Neural crest cell (in vitro differentiated cells): ENCODE measurements at places on chromosomes 11 and 22. TPM values are rescaled to one million over a fixed set of nuclear protein-coding genes. Genes with fewer than 3 reads are reported as not detected.

DCHS1 gene
- 37.5 and 40.4 TPM in 2 replicates for total RNA-seq

ARHGEF17 gene
- total RNA-seq: 51.3 and 55.7 TPM in 2 replicates

PLEKHA7 gene
- 15.6 and 18.2 TPM in 2 replicates for total RNA-seq

- no peak for DNase-seq
- no peak overlapping the region for H3K4me3 ChIP-seq
- no peaks in the 10 kb centered on the region for H3K36me3 ChIP-seq
- H3K27me3 ChIP-seq: peaks cover 31% of the 10 kb centered on the region
- H3K4me1 ChIP-seq: peaks cover 7% of the 10 kb centered on the region
Measured at GRCh38 chr11:17548444-17548843, 1.4 kb downstream of the OTOG start.

DNA sequence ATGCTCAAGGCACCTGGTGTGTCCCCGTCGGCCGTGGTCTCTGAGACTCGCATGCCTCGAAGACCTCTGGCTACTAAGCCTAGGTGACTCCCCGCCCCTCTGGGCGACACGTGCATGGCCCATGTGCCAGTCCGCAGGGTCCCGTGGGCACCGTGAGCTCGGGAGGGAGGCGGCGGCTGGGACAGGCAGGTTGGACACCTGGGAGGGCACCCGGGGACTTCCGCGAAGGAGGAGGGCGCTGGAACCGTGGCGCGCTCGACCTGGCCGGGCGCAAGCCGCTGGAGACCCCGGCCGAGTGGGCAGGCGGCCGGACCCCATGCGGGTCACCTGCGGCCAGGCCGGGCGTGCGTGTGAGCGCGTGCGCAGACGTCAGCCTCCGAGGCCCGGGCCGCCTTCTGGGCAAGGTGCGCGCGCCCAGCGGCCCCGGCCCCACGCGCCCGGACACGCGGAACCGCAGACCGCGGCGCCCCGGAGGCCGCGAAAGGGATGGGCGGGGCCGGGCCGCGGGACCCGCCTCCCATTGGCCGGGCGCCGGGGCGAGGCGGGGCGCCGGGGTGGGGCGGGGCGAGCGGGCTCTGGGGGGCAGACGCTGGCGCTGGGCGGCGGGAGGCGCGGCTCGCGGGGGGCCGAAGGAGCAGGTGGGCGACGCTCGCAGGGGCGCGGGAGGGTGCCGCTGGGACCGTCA, 579 bp upstream of the RASD2 start:
- H3K27me3 ChIP-seq: peaks cover 68% of the 10 kb centered on the region
- H3K4me3 ChIP-seq: peak overlapping the region; percentile 80
- H3K36me3 ChIP-seq: no peaks in the 10 kb centered on the region
- H3K4me1 ChIP-seq: no peaks in the 10 kb centered on the region
- no peak overlapping the region for H3K27ac ChIP-seq

GRCh38 chr11:47415949-47416472, 7.6 kb downstream of the SLC39A13 start:
- peak overlapping the region; percentile 51 for H3K4me3 ChIP-seq
- H3K27me3 ChIP-seq: no peaks in the 10 kb centered on the region
- peaks cover 6% of the 10 kb centered on the region for H3K36me3 ChIP-seq
- H3K4me1 ChIP-seq: no peaks in the 10 kb centered on the region
- no peak overlapping the region for H3K27ac ChIP-seq

- H3K4me1 ChIP-seq: no peaks in the 10 kb centered on the region
- no peak for DNase-seq
- no peak overlapping the region for H3K27ac ChIP-seq
- no peaks in the 10 kb centered on the region for H3K36me3 ChIP-seq
- peaks cover 4% of the 10 kb centered on the region for H3K27me3 ChIP-seq
Measured at GRCh38 chr11:58639669-58640068, 17.2 kb downstream of the CNTF start.

- peaks cover 16% of the 10 kb centered on the region for H3K4me1 ChIP-seq
- no peak overlapping the region for H3K4me3 ChIP-seq
- no peaks in the 10 kb centered on the region for H3K36me3 ChIP-seq
Measured at GRCh38 chr11:89495951-89496350, 4.8 kb upstream of the NOX4 start.

DNA sequence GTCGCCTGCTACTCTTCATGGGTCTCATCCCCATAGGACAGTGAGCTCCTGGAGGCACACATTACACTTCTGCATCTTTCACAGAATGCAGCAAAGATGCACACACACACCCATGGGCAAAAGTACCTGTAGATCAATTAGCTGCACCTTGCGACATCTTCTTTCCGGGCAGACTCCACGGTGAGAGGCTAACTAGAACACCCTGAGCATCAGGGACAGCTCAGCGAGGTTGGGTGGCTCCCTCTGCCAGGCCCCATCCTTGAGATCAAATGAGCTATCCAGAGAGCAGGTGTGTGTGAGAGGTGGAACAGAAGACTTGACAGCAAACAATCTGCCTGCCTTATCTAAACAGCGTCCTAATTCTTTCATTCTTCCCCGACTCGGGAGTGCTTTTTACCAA, 96.1 kb upstream of the BID start:
- peaks cover 8% of the 10 kb centered on the region for H3K36me3 ChIP-seq
- no peaks in the 10 kb centered on the region for H3K27me3 ChIP-seq
- no peak for DNase-seq
- H3K4me3 ChIP-seq: no peak overlapping the region
- peaks cover 25% of the 10 kb centered on the region for H3K4me1 ChIP-seq

DNA sequence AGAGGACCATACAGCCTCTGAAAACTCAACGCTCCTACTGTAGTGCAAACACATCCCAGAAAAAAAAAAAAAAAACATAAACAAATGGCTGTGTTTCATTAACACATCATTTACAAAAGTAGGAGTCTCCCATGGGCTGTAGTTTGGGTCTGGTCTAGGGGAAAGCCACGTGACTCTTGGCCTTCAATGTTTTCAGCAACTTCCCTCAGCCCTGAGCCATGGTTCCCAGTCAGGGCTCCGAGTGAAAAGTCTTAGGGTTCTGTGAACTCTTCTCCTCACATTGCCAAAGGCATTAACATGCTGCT, 58.5 kb downstream of the CSNK2A3 start:
- DNase-seq: no peak
- H3K36me3 ChIP-seq: no peaks in the 10 kb centered on the region
- H3K27me3 ChIP-seq: no peaks in the 10 kb centered on the region
- H3K4me1 ChIP-seq: peaks cover 4% of the 10 kb centered on the region
- no peak overlapping the region for H3K27ac ChIP-seq

GRCh38 chr11:32309530-32310213, 125.7 kb downstream of the WT1 start:
- no peak for DNase-seq
- no peaks in the 10 kb centered on the region for H3K27me3 ChIP-seq
- no peak overlapping the region for H3K4me3 ChIP-seq
- H3K4me1 ChIP-seq: peaks cover 5% of the 10 kb centered on the region
- no peak overlapping the region for H3K27ac ChIP-seq

DNA sequence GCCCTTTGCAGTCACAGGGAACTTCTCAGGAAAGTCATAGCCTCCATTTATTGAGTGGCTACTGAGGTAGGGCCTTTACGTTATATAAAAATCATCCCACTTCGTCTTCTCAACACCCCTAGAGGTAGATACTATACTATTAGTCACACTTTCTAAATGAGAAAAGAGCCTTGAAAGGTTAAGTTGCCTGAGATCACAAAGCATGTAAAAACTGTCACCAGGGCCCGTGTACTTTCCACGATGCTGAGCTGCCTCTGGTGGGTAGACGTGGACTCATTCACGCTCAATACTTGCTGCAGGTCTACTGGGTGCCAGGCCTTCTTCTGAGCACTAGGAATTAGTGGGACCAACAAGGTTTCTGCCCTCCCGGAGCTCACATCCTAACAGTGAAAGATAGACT, 16.3 kb downstream of the CHRDL2 start:
- H3K27ac ChIP-seq: no peak overlapping the region
- no peaks in the 10 kb centered on the region for H3K36me3 ChIP-seq
- peaks cover 10% of the 10 kb centered on the region for H3K4me1 ChIP-seq
- H3K4me3 ChIP-seq: no peak overlapping the region
- H3K27me3 ChIP-seq: no peaks in the 10 kb centered on the region

DNA sequence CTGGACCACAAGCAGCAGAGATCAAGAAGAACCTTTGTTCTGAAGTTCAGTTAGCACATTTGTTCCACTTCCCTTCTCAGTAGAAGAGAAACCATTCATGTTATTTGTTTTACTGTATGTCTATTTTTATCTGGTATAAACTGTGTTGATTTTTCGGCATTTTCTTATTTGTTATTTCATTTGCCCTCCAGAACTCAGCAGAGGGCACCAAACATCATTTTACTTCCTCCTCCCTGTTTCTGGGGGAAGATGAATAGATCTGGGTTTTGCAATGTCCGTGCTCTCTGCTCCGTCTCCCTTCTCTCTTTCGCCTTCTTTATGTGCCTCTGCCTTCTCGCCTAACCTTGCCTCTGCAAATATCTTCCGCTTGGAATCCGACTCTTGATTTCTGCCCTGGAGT, 366.9 kb downstream of the NTM start:
- no peak for DNase-seq
- H3K36me3 ChIP-seq: no peaks in the 10 kb centered on the region
- H3K4me3 ChIP-seq: no peak overlapping the region

GRCh38 chr22:45762545-45763235, 91.1 kb downstream of the ATXN10 start:
- H3K4me3 ChIP-seq: no peak overlapping the region
- no peaks in the 10 kb centered on the region for H3K27me3 ChIP-seq
- H3K4me1 ChIP-seq: peaks cover 25% of the 10 kb centered on the region
- peaks cover 15% of the 10 kb centered on the region for H3K36me3 ChIP-seq
- DNase-seq: no peak
- no peak overlapping the region for H3K27ac ChIP-seq

DNA sequence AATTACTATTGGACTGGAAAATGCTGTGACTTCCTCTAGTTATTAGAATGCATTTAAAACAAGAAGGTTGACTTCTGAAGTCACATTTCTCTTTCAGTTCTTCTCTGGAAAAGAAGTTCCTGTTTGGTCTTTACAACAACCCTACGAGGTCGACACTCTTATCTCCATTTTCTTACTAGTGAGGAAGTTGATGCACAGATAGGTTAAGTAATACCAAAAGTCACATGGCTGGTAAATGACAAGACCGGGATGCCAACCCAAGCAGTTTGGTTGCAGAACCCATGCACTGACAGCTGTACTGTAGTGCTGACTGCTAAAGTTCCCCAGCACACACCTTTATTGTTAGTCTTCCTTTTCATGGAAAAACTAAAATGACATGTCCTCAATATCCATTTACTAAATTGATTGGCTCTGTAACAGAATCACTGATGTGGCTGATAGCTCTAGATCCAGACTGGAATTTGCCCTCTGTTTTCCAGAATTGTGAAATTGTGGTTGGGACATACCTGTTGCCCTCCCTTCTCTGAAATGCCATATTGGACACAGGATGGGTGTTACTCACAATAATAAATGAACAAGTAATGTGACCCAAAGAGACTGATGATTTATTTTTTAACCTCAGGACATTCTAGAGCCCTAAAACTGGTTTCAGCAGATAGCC, 9.4 kb upstream of the TECTA start:
- H3K4me1 ChIP-seq: no peaks in the 10 kb centered on the region
- no peak overlapping the region for H3K27ac ChIP-seq
- H3K4me3 ChIP-seq: no peak overlapping the region
- DNase-seq: no peak

DNA sequence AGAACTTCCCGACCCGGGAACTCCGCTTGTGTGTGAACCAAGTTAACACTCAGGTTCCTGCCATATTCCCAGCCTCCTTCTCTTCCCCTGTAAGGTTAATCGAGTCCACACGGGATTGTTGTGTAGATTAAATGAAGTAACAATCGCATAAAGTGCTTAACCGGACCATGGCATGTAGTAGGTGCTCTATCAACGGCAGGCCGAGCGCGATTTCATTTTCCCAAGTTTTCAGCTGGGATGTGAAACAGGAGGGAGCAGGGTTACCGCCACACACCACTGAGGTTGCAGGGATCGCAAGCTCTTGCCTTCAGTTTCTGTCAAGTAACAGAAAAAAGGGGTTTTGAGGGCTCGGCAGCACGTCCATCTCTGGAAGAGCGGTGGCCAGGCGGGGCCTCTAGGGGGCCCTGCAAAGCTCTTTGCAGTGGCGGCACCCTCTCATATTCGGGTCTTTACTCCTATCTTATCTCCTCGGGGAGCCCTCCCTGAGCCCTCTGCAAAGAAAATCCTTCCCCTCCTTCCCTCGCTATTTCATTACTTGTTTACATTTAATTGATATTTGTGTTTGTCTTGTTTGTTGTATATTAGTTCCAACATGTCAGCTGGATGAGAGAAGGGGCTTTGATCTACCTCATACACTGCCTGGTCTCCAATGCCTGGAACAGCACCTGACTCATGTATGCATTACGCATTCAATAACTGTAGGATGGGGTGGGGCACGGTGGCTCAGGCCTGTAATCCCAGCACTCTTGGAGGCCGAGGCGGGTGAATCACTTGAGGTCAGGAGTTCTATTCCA, 816 bp upstream of the PLEKHA7 start:
- peak; percentile 23 for DNase-seq
- peak overlapping the region; percentile 97 for H3K4me3 ChIP-seq
- peaks cover 8% of the 10 kb centered on the region for H3K4me1 ChIP-seq
- no peaks in the 10 kb centered on the region for H3K36me3 ChIP-seq

- H3K27ac ChIP-seq: no peak overlapping the region
- no peak overlapping the region for H3K4me3 ChIP-seq
- no peaks in the 10 kb centered on the region for H3K27me3 ChIP-seq
- H3K36me3 ChIP-seq: no peaks in the 10 kb centered on the region
- DNase-seq: no peak
Measured at GRCh38 chr22:30178181-30179126, 68.1 kb downstream of the LIF start.

- H3K4me3 ChIP-seq: peak within 1 kb of the TSS; percentile 82
- peaks cover 16% of the 10 kb centered on the region for H3K4me1 ChIP-seq
- H3K36me3 ChIP-seq: no peaks in the 10 kb centered on the region
- no peak for DNase-seq
- peak within 1 kb of the TSS; percentile 1 for H3K27ac ChIP-seq
Measured at GRCh38 chr11:123195188-123196059, at the start of gene CLMP. TSS of gene CLMP (minus strand) at chr11:123195248. CDS start at chr11:123194940, 308 bp downstream.

DNA sequence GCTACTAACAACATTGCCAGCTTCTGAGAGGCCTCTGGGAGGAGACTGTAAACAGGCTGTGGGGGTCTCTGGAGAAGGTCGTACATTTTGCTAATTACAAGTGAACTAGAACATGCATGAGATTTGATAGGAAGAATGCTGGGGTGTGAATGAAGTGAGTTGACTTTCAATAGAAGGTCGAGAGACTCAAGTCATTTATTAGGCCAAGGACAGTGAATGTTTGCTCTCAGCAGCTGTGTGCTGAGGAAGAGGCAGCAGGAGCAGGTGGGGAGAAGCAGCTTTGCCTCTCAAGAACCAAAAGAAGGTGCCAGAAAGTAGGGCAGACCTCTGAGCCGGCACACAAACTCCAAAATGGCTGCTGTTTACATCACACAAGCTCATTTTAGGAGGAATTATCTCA, 91.7 kb downstream of the PIWIL4 start:
- H3K27me3 ChIP-seq: no peaks in the 10 kb centered on the region
- no peak overlapping the region for H3K27ac ChIP-seq
- no peaks in the 10 kb centered on the region for H3K36me3 ChIP-seq
- H3K4me3 ChIP-seq: no peak overlapping the region
- no peaks in the 10 kb centered on the region for H3K4me1 ChIP-seq
